Naive thymus-derived CD8-positive, alpha-beta T cell (primary cell): ENCODE measurements at places on chromosomes 3 and 15. TPM values are rescaled to one million over a fixed set of nuclear protein-coding genes. Genes with fewer than 3 reads are reported as not detected.

- H3K36me3 ChIP-seq, result no peaks in the 10 kb centered on the region
- H3K27ac ChIP-seq, result peak overlapping the region; percentile 98
- no peaks in the 10 kb centered on the region for H3K27me3 ChIP-seq
- DNase-seq, result peak; percentile 52
Measured at GRCh38 chr3:11641683-11642430, 1.9 kb downstream of the VGLL4 start.

GRCh38 chr3:37751967-37752648 is 109.6 kb upstream of the CTDSPL start:
- H3K27me3 ChIP-seq, result peaks cover 25% of the 10 kb centered on the region
- no peak overlapping the region for H3K4me3 ChIP-seq
- H3K4me1 ChIP-seq, result no peaks in the 10 kb centered on the region
- no peak overlapping the region for H3K27ac ChIP-seq
- DNase-seq, result no peak
- no peaks in the 10 kb centered on the region for H3K36me3 ChIP-seq

- H3K27ac ChIP-seq, result no peak overlapping the region
- no peak for DNase-seq
- H3K27me3 ChIP-seq, result no peaks in the 10 kb centered on the region
- no peak overlapping the region for H3K4me3 ChIP-seq
- H3K36me3 ChIP-seq, result peaks cover 27% of the 10 kb centered on the region
Measured at GRCh38 chr3:143637133-143637532, 211.1 kb downstream of the SLC9A9 start.

The POLQ gene
- polyA plus RNA-seq, result 0.02 TPM

The MYL3 gene
- polyA plus RNA-seq, result not detected

GRCh38 chr3:23888617-23889228 is 28.1 kb downstream of the NKIRAS1 start:
- no peak overlapping the region for H3K4me3 ChIP-seq
- DNase-seq, result peak; percentile 6

- DNase-seq, result no peak
- no peak overlapping the region for H3K27ac ChIP-seq
- H3K36me3 ChIP-seq, result no peaks in the 10 kb centered on the region
- H3K27me3 ChIP-seq, result no peaks in the 10 kb centered on the region
- no peaks in the 10 kb centered on the region for H3K4me1 ChIP-seq
- no peak overlapping the region for H3K4me3 ChIP-seq
Measured at GRCh38 chr3:69872783-69873378, 126.7 kb upstream of the SAMMSON start.

DNA sequence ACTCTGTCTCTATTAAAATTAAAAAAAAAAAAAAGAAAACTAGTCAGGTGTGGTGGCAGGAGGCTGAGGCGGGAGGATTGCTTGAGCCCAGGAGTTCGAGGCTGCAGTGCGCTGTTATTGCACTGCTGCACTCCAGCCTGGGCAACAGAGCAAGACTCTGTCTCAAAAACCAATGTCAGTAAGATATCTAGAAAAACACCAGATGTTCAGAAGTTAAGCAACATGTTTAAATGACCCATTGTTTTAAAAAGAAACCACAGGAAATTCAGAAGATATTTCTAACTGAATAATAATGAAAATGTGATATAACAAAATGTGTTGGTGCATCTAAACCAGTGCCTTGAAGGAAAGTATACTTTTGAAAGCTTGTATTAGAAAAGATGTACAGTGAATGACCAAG is 203.4 kb upstream of the CGNL1 start:
- H3K4me3 ChIP-seq, result no peak overlapping the region
- DNase-seq, result no peak
- H3K36me3 ChIP-seq, result no peaks in the 10 kb centered on the region
- H3K27me3 ChIP-seq, result no peaks in the 10 kb centered on the region

- H3K4me1 ChIP-seq, result peaks cover 3% of the 10 kb centered on the region
- DNase-seq, result no peak
- H3K4me3 ChIP-seq, result no peak overlapping the region
- no peaks in the 10 kb centered on the region for H3K27me3 ChIP-seq
Measured at GRCh38 chr3:127536830-127537812, 53.4 kb downstream of the TPRA1 start.

The KY gene
- not detected for polyA plus RNA-seq

- no peak overlapping the region for H3K4me3 ChIP-seq
- H3K4me1 ChIP-seq, result peaks cover 2% of the 10 kb centered on the region
- no peaks in the 10 kb centered on the region for H3K27me3 ChIP-seq
- DNase-seq, result no peak
- no peak overlapping the region for H3K27ac ChIP-seq
- no peaks in the 10 kb centered on the region for H3K36me3 ChIP-seq
Measured at GRCh38 chr3:155619118-155619915, 125.6 kb downstream of the PLCH1 start.

DNA sequence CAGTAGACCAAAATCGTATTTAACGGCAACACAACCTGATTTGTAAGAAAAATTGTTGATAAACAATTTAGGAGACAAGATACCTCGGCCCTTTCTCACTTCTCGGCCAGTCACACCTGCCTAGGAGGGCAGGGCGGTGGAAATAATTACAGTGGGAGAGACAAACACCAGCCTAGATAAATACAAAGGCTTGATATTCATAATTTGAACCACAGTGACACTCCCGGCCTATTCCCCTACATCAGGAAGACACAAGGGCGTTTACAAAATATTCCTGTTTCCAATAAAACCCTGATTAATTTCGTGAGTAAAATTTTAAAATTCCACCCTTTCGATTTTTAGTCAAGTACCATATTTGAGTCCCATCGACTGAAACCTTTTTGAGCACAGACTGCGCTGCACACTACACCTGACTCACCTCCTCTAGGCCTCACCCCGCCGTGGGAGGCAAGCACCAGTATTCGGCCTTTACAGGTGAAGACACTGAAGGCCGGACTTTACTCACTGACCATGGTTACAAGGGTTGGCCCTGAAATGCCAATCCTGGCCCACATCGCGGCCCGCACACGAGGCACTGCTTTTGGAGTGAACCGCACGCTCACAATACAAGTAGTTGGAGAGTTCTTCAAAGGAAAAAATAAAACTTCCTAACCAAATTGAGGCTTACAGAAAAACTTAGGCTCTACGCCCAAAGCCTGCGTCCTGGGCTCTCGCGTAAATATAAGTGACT is 794 bp downstream of the ARPP19 start:
- peak overlapping the region; percentile 87 for H3K4me3 ChIP-seq
- no peaks in the 10 kb centered on the region for H3K36me3 ChIP-seq
- H3K27ac ChIP-seq, result peak overlapping the region; percentile 98
- H3K27me3 ChIP-seq, result no peaks in the 10 kb centered on the region

DNA sequence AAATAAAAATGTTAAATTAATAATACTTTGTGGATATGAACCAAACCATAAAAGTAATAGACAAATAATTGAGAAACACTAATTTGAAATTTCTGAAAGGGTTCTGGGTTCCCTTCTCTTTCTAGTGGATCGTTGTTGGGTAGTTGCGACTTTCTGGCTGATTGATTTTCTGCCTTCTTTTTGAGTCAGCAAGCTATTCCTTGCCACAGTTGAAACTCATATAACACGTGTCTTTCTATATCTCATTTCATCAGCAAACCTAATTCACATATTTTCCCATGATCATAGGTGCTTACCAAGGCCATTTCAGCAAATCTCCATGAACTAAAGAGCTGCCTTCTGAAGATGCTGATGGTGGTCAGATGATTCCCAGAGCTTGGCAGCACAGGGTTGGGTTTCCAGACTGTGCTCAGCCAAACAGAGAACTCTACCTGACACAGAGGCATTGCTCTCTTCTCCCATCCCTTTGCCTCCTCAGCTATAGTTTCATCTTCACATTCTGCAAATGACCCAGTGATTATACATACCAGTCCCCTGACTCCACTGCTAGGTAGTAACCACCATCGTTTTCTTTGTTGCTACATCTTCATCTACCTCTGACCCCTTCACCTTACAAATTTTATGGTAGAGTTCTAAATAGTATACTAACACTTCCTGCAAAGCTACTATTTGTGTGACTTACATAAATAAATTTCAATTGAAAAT is 383.9 kb upstream of the DPH6 start:
- no peaks in the 10 kb centered on the region for H3K4me1 ChIP-seq
- H3K36me3 ChIP-seq, result no peaks in the 10 kb centered on the region
- DNase-seq, result no peak

The SEMA6D gene
- polyA plus RNA-seq, result not detected

The IL5RA gene
- polyA plus RNA-seq, result 1.7 TPM

The PROS1 gene
- polyA plus RNA-seq, result not detected
